ENCODE measurements at places on chromosomes 11 and 22.
A peak's percentile ranks its signal among the peaks of the same experiment; 100 is the strongest.

DNA sequence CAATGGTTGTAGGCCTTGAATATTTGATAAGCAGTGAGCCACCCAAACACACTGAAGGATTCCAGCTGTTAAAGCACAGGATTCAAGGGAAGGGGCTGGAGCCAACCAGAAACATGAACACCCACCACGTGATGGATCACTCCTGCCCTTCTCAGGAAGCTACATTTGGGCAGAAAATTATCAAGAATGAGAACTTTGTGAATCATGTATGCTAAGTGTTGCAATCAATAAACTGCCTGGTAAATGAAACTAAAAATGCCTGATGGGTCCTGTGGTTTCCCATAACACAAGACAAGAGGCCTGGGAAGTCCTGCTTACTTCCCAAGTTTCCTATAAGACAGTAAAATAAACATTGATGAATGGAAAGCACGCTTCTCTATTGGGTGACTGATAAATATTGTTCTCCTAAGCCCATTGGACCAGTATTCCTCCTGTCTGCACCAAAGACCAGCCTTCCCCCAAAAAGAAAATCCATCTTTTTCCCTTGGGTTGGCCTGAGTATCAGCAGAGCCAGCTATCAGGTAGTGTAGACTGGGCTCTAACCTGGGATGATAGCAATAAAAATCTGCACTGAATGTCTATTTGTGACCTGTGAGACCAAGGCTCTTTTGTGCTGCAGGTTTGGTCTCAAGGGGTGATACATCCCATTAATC is 98.4 kb downstream of the CCDC83 start:
- DNase-seq: peak; percentile 84

DNA sequence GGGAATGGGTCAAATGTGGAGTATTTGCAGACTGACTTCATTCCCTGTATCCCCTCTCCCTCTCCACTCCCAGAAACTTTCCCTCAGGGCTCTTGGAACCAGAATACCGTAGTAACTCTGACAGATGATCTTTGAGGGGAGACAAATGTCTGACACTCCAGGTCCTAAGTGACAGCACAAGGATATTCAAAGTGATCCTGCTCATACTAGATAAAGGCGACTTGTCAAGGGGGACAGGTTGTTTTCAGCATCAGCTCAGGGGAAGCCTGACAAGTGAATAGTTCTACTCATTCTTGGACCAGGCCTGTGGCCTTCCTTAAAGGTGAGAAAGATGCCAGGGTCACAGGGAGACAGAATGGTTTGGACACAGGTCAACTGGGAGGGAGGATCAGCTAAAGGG is 92.8 kb downstream of the NXPE2 start:
- DNase-seq: no peak

GRCh38 chr11:110089617-110090282 is 3.4 kb upstream of the ZC3H12C start:
- DNase-seq: no peak

DNA sequence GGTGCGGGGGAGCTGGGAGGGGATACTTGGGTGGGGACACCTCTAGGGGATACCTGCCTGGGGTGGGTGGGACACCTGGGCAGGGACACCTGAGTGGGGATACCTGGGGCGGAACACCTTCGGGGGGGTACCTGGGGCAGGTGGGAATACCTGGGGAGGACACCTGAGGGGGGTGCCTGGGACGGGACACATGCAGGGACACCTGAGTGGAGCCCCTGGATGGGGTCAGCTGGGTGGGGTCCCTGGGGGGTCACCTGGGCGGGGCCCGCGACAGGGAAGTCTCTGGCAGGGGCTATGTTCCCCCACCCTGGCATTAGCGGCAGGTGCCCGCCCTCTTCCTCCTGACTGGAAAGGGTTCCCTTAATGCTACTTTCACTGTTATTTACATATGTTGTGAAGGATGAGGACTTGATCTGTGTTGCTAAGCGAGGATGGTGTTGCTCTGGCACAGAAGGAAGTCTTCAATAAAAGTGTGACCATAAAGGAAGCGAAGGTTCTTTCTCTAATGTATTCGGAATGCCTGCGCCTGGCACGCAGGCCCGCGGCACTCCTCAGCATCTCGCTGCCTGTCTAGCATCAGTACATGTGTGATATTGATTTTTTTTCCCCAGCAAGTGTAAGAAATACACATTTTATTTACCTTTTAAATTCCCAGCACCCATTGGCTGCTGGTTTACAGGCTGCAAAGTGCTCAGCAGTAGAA is 801.7 kb downstream of the BRD1 start:
- DNase-seq: no peak

DNA sequence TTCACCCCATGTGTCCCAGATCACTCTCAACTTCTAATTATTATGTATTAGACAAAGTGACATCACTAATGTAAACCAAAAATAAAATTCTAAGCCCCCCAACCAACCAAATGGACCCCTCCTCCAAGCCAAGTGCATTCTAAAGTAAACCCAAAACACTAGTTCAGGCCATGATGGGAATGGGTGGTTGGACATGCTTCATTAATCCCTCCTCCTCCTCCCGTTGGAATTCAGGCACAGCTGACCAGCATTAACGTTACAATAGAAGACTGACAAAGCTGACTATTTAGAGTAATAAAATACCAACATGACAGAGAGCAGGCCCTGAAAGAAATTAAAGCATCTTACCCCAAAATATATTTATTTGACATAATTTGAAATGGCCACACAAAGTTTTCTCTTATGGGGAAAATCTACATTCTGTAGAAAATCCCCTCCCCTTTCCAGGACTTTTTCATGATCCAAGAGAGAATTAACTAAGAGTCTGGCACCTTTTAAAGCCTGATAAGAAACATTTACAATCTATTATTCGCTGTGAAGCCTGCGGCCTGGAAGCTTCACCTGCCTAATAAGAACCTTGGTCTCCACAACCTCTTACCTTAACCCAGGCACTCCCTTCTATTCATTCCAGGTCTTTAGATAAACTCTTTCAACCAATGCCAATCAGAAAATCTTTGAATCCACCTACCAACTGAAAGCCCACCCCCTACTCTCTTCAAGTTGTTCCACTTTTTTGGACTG is 948.5 kb upstream of the CCDC90B start:
- no peak for DNase-seq

DNA sequence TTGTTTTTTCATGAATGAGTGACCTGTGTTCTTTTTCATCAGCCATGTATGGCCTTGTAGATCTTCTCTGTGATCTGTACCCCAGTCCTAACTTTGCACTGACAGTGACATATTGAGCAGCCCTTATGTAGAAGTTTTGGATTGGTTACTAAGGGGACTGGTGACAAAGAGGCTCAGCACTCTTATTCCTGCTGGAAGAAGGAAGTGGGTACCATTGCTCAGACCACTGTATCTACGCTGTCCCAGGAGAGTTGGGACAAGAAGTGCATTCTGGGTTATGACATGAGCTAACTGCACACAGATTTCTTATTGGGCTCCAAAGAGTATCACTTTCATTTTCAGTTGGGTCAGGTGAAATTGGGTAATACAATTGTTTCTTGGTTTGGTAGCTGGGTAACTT is 107.8 kb upstream of the RASSF10 start:
- DNase-seq: peak; percentile 36

- DNase-seq: no peak
Observed at GRCh38 chr11:78840623-78841022, 266.0 kb upstream of the NARS2 start.

DNA sequence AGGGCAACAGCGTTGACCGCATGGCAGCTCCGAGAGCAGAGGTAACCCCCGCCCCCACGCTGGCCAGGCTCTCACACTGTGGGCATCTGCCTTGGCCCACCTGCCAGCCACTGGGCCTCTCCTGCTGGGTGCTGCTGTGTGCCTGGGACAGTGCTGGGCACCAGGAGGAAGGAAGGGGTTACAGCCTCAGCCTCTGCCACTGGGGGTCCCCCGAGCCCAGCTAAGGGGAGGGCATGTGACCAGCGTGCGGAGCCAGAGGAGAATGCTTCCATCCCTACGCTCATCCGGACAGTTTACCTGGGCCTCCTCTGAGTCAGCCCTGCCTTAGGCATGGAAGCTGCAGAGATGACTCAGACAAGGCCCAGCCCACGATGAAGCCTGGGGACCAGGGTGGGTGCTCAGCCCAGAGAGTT is 10.9 kb downstream of the NCF4 start:
- DNase-seq: no peak

DNA sequence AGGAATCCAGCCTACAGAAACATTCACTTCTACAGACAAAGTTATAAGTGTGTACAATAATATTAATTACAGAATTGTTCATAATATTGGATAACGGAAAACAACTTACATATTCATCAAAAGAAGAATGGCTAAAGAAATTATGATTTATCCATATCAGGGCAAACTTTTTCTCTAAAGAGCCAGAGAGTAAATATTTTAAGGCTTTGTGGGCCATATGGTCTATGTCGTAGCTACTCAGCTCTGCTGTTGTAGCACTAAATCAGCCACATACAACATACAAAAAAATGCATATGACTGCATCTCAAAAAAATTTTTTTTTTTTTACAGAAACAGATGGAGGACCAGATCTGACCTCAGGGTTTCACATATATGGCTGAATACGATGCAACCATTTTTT is 96.7 kb upstream of the GALNT18 start:
- no peak for DNase-seq

DNA sequence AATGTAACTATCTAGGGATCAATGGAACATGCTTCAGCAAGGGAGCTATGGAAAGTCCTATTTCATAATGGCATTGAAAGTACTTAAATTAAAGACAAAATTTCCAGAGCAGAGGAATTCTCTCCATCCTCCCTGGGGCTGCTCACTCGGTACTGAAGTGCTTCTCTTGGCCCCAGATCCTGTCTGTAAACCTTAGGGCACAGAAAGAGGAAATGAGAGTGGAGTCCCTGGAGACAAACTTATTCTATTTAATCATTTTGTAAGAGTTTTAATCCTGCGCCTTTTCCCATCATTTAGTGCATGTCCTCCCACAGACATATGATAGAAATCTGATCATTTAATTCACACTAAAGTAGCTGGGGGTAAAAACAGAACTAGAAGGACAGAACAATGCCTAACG is 20.9 kb upstream of the PAMR1 start:
- no peak for DNase-seq

DNA sequence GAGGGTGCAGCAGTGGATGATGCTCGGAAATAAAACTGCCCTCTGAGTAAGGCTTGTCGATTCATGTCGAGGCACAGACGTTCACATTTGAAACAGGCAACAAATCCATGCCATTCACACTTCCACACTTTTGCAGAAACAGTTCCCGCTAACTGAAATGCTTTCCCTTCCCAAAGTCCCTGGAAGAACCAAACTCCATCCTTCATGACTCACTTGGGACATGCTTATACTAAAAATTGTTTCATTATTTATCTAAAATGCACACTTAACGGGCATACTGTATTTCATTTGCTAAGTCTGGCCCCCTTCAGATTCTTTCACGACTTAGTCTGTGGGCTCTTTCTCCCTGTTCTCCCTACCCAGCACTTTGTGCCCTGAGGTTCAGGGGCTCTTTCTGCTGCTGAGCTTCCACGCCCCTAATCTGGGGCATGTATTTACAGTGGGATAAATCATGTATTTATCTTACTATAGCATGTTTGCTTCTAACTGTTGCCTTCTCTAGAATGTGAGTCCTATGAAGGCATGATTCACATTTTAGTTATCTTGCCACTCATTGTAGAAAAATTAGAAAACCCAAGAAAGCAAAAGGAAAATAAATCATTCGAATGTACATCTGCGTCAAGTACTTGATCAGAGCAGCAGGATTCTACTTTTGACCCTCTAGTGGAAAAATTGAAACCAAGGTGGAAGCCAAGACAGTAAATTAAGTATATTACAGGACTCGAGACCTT is 12.5 kb downstream of the SCGB1A1 start:
- DNase-seq: no peak

- peak; percentile 57 for DNase-seq
Observed at GRCh38 chr11:117230999-117231841, 653 bp downstream of the PCSK7 start.

DNA sequence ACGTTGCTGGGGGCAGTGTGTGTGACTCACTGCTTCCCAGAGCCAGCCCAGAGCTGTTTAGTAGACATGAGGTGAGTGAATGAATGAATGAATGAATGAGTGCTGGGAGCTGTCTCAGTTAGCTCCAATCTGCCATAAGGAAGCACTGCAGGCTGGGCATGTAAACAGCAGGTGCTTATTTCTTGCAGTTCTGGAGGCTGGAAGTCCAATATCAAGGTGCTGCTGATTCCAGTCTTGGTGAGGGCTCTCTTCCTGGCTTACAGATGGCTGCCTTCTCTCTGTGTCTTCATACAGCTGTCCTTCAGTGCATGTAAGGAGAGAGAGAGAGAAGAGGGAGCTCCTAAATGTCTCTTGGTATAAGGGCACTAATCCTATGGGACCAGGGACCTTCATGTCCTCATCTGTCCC is 4.1 kb downstream of the C11orf21 start:
- no peak for DNase-seq

GRCh38 chr11:95853138-95853537 is 62.8 kb downstream of the CEP57 start:
- DNase-seq: peak; percentile 85

DNA sequence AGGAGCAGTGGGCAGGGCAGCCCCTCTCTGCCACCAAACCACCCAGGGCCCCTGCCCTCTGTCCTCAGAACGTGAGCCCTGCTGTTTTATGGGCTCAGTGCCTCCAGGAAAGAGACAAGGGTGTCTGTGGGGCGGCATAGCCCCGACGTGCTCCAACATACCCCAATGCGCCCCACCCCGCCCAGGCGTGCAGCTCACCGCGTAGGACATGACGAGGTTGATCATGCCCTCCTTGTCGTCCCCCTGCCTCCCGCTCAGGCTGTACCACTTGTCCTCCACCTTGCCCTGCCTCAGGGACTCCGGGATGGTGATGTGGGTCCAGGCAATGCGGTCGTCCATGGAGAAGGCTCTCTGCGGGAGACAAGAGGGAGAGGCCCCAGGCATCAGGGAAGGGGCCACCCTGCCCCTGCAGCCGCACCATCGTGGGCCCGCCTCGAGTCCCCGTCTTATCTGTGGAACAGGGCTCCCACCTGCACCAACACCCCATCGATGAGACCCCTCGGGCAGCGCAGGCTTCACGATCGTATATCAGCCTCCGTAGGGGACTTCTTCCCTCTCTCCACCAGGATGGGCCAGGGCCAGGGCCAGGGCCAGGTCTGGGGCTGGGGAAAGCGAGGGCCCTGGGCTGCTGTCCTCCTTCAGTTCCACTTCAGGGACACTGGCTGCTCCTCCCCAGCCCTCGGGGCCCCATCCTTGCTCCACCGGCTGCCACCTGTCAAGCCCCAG is 20.8 kb downstream of the TOLLIP start:
- no peak for DNase-seq

GRCh38 chr22:37999640-38000272 is 15.4 kb upstream of the SOX10 start:
- no peak for DNase-seq

GRCh38 chr11:45658292-45658991 is 7.0 kb downstream of the CHST1 start:
- no peak for DNase-seq

DNA sequence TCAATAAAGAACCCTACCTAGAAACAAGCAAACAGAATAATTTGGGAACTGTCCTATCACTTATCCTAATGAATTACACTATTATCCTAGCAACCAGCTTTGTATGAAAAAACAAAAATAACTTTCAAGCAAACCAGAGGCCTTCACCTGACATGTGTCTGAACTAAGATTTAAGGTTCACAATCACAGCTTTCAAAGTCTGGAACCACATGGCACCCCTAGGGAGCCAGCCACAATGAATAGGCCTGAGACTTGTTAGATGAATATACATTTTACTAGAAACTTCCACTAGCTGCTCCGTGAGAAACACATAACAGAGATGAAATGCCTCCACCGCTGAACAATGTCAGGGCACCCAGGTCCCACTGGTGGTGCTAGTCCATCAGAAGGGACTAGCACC is 65.8 kb upstream of the CYP2D6 start:
- no peak for DNase-seq

GRCh38 chr11:4049006-4049405 is 45.6 kb upstream of the RRM1 start:
- peak; percentile 68 for DNase-seq

- DNase-seq: peak; percentile 93
Observed at GRCh38 chr11:68838572-68838964, 3.1 kb downstream of the CPT1A start.
